ENCODE measurements at places on chromosomes 3 and 15.

DNA sequence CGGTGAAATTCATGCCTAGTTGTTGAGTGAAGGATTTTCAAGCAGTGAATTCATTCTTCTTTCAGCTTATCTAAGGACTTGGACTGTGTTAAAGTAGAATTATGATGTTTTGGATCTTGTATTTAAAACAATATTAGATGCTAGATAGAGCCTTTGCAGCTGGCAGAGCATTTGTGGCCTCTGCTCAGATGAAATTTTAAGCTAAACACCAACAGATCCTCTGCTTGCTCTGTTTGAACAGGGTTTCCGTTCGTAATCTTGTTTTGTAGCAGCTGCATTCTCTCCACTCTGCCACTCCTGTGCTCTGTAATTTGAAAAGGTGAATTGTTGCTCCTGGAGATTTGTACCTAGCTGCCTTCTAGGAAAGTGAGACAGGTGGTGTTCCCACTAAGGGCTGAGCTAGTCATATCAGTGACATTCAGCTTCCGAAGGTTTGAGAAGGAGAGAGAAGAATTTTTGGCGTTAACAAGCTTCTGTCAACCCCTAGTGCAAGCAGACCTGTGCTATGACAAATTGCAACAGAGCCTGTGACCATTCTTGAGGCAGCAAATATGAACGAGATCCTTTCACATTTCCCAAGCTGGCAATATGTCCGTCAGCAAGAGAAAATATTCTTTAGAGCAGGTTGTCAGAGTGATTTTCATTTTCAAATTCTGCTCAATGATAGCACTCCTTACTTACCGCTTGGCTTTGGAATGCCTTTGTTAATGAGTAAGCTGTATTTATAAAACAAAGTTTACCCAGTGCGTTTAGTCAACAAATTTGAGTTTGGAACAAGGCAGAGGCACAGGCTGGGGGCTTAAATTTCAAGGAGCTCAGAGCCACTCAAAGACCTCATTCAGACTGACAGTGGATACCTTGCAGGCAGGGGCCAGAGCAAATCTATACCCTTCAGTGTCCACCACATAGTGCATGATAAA lies 5.3 kb downstream of the CHST2 start:
- peak; percentile 34 for DNase-seq

DNA sequence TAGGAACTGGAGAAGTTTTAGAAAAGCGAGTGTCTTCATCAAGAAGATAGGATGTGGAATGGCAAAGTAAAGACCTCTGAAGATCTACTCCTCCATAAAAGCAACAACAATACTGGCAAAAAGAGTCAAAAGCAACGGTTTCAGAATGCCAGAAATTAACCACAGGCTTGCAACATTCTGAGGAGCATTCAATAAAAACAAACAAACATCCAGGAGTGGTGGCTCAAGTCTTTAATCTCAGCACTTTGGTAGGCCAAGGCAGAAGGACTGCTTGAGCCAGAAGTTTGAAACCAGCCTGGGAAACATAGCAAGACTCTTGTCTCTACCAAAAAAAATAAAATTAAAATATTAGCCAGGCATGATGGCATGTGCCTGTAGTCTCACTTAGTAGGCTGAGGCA lies 143.2 kb upstream of the HACD2 start:
- DNase-seq, result no peak

- DNase-seq, result peak; percentile 30
Observed at GRCh38 chr15:65085990-65086679, 9.6 kb downstream of the KBTBD13 start.

GRCh38 chr3:53936347-53936746 lies 44.7 kb upstream of the SELENOK start:
- no peak for DNase-seq

DNA sequence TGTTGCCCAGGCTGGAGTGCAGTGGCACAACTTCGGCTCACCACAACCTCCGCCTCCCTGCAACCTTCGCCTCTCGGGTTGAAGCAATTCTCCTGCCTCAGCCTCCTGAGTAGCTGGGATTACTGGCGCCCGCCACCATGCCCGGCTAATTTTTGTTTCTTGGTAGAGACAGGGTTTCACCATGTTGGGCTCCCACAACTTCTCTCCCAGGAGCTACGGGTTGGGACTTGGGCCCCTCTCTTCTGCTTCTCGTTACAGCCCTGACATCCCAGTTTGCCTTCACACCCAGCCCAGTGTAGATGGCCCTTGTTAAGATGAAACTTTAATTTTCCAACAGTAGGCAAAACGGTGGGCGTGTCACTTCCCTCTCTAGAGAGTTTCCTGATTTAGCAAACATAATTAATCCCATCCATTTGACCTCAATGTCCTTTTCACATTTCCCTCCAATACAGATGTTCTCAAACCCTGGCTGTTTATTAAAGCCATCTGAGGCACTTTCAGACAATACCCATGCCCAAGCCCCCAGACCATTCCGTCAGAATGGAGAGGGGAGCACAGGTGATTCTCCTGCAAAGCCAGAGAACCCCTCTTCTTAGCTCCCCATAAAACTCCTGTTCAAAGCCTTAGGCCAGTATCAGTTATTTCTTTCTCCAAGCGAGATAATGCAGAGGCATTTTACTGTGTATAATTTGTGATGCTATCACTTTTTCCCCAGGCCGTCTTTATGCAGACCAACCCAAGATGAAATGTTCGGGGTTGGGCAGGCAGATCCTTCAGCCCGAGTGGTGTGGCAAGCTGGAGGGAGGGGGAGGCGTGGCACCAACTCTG lies 245.7 kb downstream of the XXYLT1 start:
- DNase-seq, result no peak
